WTC11 (cell line): ENCODE measurements at places on chromosomes 4 and X. TPM values are rescaled to one million over a fixed set of nuclear protein-coding genes. Genes with fewer than 3 reads are reported as not detected.
A peak's percentile ranks its signal among the peaks of the same experiment; 100 is the strongest.

XKRX gene
- 1.1 to 1.3 TPM (median 1.2 TPM) in 3 replicates for total RNA-seq

ANK2 gene
- total RNA-seq, result 27.9 to 33.7 TPM (median 30.8 TPM) in 3 replicates

PAGE2B gene
- 0.46 to 0.94 TPM (median 0.92 TPM) in 3 replicates for total RNA-seq

MSX1 gene
- total RNA-seq, result 0.28 to 0.62 TPM (median 0.41 TPM) in 3 replicates

- DNase-seq, result no peak
These were observed 21.0 kb downstream of the FNIP2 start for GRCh38 chr4:158789853-158790252.

ATP1B4 gene
- not detected in 3 replicates for total RNA-seq

DNA sequence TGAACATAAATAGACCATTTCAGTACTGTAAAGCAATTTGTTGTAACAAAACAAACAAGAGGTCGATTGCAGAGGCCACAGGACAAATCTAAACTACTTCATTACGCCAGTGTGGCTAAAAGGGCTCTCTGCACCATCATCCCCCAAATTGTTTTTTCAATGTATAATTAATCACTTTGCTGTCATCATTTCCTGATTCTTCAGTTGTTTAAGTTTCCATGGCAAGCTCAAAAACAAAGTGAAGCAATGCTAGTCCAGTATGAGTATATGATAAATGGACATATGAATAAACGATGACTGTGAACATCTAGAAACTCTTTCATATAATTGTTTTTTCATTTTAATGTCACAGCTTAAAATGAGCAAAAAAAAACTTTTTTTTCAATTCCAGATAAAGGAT lies 235.4 kb upstream of the FGF13 start:
- no peak for DNase-seq

DNA sequence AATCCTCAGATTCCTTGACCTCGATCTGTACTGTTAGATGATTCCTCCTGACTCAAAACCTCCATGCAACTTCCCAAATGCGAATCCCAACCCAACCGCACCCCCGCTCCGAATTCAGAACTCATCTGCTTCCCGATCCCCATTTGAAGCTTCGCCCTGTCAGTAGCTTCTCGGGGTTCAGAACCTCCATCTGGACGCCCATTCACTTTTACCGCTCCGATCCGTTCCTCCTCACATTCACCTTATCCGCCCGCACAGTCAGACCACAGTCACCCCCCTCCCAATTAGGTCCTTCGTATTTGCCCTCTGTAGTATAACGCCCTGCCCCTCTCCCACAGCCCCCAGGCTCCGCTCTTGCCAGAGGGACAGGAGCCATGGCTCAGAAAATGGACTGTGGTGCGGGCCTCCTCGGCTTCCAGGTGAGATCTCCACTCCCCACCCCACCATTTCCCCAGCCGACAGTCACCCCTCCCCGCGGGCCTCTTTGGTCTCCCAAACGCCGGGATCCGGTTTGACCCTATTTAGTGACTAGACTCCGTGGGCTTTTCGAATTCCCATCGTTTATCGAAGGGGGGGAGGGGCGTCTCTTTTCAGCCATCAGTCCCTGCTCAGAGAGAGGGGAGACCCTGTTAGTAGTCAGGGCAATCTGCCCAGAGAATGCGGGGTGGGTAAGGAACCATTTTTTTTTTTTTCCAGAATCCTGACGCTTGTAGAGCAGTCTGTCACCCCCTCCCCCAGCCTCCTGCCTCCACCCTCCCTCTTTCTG lies 691 bp downstream of the MAGED1 start:
- peak; percentile 22 for DNase-seq

GRCh38 chr4:94354474-94354896 lies 11.8 kb upstream of the HPGDS start:
- DNase-seq, result no peak

DNA sequence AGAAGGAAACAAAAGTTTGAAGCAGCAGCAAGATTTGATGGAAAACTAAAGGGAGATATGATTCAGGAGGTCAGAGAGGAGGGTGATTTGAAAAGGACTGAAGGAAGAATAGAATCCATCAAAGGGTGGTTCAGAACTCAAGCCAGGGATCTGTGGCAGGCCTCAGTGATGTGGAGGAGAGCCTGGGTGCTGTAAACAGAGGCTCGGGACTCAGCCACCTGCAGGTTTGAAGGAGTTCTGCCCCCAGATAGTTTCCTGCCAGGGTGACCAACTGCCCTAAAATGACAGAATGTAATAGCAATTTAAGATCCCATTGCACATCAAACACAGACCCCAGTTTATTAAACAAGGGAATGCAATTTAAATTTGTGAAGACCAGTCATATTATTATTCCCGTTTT lies 204.0 kb upstream of the FAT1 start:
- DNase-seq, result no peak

ARMCX1 gene
- 23.6 to 27.4 TPM (median 23.7 TPM) in 3 replicates for total RNA-seq

DNA sequence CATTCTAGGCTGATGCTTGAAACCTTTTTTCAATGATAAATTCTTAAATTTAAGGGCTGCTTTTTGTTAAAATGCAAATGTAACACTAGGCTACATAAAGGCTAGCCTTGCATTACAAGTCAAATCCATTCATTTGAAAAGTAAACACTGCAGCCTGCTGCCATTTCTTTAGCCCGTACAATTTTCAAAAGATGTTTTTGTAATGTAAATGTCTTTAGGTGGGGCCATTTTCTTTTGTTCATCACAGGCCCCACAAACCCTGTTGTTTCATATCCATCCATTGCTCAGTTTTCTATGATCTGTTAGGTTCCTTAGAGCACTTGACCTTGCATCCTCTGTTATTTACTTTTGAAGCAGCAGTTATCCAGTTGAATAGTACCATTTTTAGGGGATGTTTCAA lies 296.2 kb upstream of the AMOT start:
- DNase-seq, result no peak

ARSH gene
- not detected in 3 replicates for total RNA-seq

- DNase-seq, result no peak
These were observed 128.0 kb downstream of the SNCA start for GRCh38 chr4:89708903-89709421.

MXRA5 gene
- 1.8 to 2.8 TPM (median 1.8 TPM) in 3 replicates for total RNA-seq

- no peak for DNase-seq
These were observed 904 bp upstream of the WDR1 start for GRCh38 chr4:10117359-10118047.

SAGE1 gene
- not detected in 3 replicates for total RNA-seq

ARSJ gene
- total RNA-seq, result 4.9 to 6.6 TPM (median 5.0 TPM) in 3 replicates

GRCh38 chrX:71949844-71950445 lies 39.3 kb downstream of the NHSL2 start:
- DNase-seq, result no peak

GRCh38 chr4:182240161-182241130 lies 2.8 kb upstream of the TENM3 start:
- no peak for DNase-seq

- no peak for DNase-seq
These were observed 5.6 kb upstream of the TXK start for GRCh38 chr4:48139691-48140090.

DNA sequence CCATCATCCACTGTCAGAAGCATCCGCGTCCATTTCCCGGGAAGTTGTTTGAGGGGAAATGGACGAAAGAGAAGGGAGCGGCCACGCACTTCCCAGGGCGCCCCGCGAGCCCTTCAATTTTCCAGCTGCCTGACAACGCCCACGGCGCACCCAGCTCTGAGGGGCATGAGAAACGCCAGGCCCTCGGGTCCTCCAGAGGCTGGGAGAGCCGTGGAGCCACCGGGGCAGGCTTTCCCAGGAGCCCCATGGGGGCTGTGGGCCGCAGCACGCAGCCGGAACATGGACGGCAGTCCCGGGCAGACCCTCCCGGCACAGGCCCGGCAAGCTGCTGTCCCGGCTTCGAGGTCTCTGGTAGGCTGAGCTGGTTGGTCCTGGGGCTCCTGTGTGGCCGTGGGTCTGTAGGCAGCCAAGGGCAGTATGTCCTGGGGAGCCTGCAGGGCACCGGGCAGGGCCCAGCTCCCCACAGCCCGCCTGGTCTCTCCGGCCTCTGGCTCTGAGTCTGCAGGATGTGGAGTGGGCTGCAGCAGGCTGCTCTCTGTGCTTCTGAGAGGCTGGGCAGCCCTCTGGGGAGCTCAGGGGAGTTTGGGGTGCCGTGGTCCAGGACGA lies 115.2 kb downstream of the FAM53A start:
- DNase-seq, result peak; percentile 30

- DNase-seq, result peak; percentile 9
These were observed at the start of gene ASB9 for GRCh38 chrX:15269618-15270521. Gene ASB9, minus strand, starts transcription at chrX:15270083. Its CDS starts 209 bp downstream, at chrX:15269874.

DNA sequence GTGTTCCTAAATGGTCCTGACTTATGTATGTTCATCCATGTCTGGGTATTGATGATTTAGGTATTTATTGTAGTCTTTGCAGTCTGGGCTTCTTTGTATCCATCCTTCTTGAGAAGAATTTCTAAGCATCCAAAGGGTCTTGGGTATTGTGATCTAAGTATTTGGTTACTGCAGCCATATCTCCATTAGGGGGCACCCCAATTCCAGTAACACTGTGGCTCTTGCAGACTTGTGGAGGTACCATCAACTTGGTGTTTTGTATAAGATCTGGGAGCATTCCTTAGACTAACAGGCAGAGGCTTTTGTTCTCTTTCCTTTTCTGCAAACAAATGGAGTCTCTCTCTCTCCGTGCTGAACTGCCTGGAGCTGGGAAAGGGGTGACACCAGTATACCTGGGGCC lies 113.7 kb upstream of the NEXMIF start:
- DNase-seq, result peak; percentile 11

DNA sequence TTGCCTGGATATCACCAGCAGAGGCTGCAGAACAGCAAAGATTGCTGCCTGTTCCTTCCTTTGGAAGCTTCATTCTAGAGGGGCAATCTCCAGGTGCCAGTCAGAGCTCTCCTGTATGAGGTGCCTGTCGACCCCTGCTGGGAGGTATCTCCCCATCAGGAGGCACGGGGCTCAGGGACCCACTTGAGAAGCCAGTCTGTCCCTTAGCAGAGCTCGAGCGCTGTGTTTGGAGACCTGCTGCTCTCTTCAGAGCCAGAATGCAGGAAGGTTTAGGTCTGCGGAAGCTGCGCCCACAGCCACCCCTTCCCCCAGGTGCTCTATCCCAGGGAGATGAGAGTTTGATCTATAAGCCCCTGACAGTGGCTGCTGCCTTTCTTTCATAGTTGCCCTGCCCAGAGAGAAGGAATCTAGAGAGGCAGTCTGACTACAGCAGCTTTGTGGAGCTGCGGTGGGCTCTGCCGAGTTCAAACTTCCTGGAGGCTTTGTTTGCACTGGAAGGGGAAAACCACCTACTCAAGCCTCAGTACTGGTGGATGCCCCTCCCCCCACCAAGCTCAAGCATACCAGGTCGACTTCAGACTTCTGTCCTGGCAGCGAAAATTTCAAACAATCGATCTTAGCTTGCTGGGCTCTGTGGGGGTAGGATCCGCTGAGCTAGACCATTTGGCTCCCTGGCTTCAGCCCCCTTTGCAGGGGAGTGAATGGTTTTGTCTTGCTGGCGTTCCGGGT lies 57.9 kb downstream of the DKK2 start:
- DNase-seq, result peak; percentile 20

- no peak for DNase-seq
These were observed 55.0 kb downstream of the FBXW7 start for GRCh38 chr4:152480901-152481300.

GRCh38 chr4:47729131-47729680 lies 108.7 kb downstream of the CORIN start:
- DNase-seq, result no peak

SLC4A4 gene
- total RNA-seq, result 1.1 to 1.5 TPM (median 1.2 TPM) in 3 replicates

DNA sequence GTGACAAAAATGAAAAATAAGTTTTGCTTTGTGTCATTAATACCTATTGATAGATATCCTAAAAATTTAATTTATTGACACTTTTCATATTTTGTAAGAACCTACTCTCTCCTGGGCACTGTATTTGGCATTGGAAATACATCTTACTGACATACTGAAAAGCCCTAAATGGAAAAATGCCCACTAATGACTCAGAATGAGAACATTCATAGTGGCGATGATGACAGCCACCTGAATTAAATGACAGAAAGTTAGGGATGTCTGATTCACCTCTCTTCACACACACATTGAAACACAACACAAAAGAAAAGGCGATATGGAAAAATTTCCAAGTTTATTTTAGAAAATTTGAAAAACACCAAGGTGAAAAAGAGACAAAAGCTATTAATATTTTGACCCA lies 992.3 kb downstream of the STPG2 start:
- no peak for DNase-seq

GRCh38 chr4:182065255-182065654 lies 177.9 kb upstream of the TENM3 start:
- DNase-seq, result no peak

GRCh38 chr4:8171984-8172924 lies 13.6 kb upstream of the ABLIM2 start:
- DNase-seq, result no peak

GRCh38 chr4:40369437-40370274 lies 34.5 kb downstream of the CHRNA9 start:
- no peak for DNase-seq
